ENCODE measurements at places on chromosomes 7 and 10. TPM values are rescaled to one million over a fixed set of nuclear protein-coding genes. Genes with fewer than 3 reads are reported as not detected.

AHCYL2 gene
- 11.9 TPM for total RNA-seq

AGK gene
- total RNA-seq = 6.9 TPM

HGF gene
- total RNA-seq = 19.5 TPM

PARD3 gene
- total RNA-seq = 41.4 TPM

BICC1 gene
- total RNA-seq = 102 TPM

OR2A12 gene
- not detected for total RNA-seq

FAM180A gene
- total RNA-seq = 16.3 TPM
